NCI-H187 treated with DMSO at 0.1 percent for 48 hours (cell line): ENCODE measurements at places on chromosomes 4 and X.

GRCh38 chr4:113701169-113701568 lies 60.4 kb downstream of the CAMK2D start:
- no peak for DNase-seq

GRCh38 chrX:97045470-97045869 lies 161.8 kb downstream of the RPA4 start:
- DNase-seq: no peak

- no peak for DNase-seq
Observed at GRCh38 chr4:102352781-102353180, 7.5 kb upstream of the SLC39A8 start.

DNA sequence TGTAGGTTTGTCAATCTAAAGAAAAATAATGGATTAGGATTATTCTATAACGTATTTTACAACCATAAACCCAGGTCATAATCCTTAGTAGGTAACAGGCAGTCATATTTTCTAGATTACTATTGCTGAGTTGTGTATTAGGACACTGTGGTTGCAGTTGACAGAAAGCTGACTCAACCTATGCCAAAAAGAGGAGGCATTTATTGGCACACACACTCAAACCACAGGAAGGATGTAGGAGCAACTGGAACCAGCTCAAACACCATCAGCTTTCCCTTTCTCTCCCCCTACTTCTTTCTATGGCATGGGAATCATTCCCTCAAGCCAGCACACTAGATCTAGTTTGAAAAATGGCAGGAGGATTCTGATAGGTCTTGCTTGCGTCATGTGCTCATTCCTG lies 136.4 kb upstream of the FAM9C start:
- DNase-seq: no peak
